Inflammatory macrophage (primary cell): ENCODE measurements at places on chromosomes 6 and 20.
A peak's percentile ranks its signal among the peaks of the same experiment; 100 is the strongest.

DNA sequence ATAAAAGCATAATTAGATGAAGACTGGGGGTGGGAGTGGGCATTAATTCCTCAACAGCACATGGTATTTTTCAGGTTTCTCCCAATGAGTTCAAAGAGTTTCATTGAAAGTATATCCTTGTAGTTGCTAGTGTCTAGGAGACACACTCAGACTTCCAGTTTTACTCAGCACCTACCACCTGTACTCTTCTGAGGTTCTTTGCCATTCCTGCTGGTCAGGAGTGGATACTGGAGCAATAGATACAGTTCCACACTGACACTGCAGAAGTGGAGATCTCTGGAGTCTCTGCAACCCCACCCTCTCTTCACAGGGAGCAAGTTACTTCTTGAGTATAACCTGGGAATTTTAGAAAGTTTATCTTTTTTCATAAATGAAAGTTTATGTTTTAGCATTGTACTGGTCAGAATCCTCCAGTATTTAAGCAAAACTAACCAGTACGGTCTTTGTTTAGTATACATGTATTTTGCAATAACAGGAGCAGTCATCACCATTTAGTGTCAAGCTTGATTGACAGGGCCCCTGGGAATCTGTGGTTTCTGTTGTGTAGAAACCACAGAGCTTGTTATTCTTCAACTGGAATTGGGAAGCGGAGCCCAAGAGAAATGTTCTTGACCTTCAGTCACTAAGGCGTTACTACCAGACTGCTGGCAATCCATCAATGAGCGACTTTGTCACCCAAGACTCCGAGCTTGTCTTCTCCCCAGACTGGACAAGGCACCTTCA, 148.1 kb downstream of the ZDHHC14 start:
- DNase-seq, result peak; percentile 76

- no peak for DNase-seq
These were observed 65.9 kb downstream of the PHF20 start for GRCh38 chr20:35837577-35838195.

DNA sequence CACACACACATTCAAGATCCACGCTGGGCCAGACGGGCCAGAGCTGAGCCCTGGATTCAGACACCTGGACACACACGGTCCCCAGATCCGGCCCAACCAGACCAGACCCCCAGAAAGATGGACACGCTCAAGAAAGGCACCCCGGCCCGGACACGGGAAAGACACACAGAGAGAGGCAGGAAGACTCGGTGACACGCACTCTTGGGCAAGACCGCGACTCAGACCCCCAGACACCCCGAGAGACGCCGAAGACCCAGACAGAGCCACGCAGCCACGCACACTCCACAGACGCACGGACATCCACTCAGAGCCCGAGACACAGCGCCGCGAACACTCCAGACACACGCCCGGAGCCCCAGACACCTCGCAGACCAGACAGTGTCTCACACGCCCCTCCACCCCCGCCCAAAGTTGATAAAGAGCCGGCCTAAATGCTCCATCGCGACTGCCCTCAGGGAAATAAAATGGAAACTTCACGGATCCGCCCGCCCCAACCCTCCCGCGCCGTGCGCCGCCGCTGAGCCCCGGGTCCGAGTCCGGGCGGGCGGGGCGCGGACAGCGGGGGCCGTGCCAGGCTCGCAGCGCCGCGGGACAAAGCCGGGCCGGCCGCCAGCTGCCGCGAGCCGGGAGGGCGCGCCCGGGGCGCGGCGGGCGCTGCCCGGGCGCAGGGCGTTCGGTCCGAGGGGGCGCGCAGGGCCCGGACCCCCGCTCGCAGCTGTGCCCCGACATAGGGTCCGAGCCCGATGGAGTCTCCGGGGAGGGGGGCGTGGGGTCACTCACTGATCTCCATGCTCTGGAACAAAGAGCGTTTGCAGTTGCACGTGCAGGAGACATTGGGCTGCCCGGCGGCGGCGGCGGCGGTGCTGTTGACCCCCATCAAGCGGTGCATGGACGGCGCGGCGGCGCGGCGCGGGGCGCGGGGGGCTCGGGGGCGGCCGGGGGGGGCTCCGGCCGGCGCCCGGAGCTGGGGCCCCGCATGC, 831 bp downstream of the PMEPA1 start:
- DNase-seq, result no peak

GRCh38 chr20:8645326-8645725, 423.6 kb upstream of the PLCB4 start:
- no peak for DNase-seq

- no peak for DNase-seq
These were observed 18.1 kb downstream of the TUBB2B start for GRCh38 chr6:3209114-3210023.
